ENCODE measurements at places on chromosomes 13 and 19.

GRCh38 chr19:33325920-33326319 is 23.6 kb upstream of the CEBPA start:
- DNase-seq: no peak

DNA sequence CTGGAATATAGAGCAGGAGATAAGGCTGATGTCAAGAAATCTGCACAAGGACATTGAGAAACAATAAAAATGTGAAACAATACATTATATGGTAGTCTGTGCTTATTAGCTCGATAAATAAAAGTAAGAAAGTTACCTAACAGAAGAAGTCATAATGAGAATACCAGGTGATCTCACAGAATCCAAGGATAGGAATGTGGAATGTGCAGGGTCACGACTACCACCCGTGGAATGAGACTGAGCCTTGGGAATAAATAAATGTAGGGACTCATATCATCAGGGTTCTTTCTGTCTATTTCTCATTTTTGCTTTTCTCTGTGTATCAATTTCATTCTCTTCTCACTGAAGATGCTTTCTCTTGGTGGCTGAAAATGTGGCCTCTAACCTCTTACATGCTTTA is 26.0 kb upstream of the KBTBD7 start:
- DNase-seq: no peak

DNA sequence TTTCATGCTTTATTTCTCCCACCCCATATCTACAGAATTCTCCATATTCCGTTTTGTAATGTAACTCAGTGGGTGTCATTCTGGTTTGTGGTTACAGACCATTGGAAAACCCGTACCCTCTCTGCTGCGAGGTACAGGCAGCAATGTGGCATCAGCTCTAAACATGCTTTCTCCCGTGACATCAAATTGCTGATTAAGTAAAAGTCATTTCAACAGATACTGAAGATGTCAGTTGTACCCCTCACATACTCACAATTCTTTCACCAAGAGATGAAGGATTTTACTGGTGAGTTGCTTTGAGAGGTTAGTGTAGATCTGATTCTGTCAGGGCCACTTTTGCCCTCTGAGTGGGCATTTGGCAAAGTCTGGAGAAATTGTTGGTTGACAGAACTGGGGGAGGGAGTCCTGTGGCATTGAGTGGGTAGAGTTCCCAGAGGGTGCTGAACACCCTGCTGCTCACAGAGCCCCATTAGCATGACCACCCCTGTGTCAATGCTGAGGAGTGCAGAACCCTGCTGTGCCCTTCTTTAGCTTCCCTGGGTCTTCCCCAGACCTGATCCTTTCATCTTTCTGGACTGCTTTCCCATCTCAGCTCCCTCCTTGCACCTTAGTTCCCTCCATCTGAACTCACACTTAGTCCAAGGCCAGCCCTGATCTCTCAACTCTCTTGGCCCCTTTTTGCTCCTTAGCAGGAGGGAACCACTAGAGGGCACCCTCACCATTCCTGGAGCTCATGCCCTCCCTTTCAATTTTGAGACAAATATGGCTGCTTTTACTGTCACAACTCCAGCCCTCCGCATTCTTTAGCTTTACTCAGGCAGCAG is 39.9 kb upstream of the CEACAM8 start:
- DNase-seq: peak; percentile 32

DNA sequence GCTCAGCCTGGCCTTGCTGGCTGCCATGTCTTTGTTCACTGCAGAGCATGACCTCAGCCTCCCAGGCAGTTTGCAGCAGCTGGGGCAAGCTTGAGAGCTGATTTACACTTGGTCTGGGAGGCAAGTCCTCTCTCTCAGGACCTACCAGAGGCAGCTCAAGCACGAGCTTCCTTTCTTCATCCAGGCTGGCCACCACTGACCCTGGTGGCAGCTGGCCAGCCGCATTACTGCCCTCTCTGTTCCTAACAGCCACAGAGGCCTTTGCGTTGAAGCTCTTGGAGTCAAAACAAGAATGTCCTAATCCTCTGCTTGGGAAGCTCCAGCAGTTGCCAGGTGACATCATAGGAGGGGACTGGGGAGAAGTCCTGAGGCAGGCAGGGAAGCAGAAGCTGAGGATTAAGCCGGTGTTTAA is 85.7 kb downstream of the NUFIP1 start:
- no peak for DNase-seq

DNA sequence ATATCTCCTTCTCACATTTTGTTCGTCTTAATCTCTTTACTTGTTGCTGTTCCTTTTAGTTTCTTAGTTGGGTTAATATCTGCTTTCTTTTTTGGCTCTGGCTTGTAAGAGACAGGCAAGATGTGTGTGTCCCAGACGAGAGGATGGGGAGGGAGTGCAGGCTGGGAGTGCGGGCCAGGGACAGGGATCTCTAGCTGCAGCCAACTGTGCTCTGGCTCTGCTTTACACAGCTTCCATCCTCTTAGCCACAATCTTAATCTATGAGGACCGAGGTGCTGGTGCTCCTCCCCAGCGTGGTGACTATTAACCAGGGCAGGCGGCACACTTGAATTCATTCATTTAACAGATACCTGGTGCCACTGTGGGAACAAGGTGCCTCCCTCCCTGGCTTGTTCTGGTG is 70.9 kb upstream of the WASF3 start:
- DNase-seq: no peak

DNA sequence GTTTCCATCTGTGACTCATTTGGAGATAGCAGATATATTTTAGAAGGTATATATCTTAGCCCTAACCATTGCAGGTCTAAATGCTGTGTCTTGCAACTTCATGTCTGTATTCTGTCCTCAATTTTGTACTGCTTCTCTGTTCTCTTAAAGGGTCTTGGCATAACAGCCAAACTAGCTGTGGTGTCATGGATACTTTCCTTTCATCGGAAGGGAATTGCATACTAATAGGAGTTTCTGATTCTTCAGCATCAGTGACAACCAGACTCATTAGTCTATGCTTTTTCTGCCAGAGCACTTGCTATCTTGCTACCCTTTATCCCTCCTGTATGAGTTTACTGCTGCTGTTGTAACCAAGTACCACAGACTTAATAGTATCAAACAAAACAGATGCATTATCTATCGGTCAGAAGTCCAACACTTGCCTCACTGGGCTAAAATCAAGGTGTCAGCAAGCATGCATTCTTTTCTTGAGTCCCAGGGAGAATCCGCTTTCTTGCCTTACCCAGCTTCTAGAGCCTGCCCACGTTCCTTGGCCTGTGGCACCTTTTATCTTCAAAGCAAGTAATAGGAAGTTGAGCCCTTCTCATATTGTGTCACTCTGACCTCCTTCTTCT is 253.1 kb downstream of the HS6ST3 start:
- no peak for DNase-seq

GRCh38 chr19:38385804-38386257 is 2.0 kb downstream of the GGN start:
- DNase-seq: no peak

- no peak for DNase-seq
Measured at GRCh38 chr19:12648088-12648487, 18.5 kb downstream of the MAN2B1 start.

- no peak for DNase-seq
Measured at GRCh38 chr13:76971851-76972829, 19.7 kb upstream of the CLN5 start.

GRCh38 chr19:34104096-34104495 is 68.2 kb upstream of the LSM14A start:
- DNase-seq: peak; percentile 21

GRCh38 chr13:75904012-75904411 is 267.9 kb downstream of the LMO7 start:
- DNase-seq: no peak

GRCh38 chr13:35741657-35742056 is 265.2 kb upstream of the MAB21L1 start:
- no peak for DNase-seq

DNA sequence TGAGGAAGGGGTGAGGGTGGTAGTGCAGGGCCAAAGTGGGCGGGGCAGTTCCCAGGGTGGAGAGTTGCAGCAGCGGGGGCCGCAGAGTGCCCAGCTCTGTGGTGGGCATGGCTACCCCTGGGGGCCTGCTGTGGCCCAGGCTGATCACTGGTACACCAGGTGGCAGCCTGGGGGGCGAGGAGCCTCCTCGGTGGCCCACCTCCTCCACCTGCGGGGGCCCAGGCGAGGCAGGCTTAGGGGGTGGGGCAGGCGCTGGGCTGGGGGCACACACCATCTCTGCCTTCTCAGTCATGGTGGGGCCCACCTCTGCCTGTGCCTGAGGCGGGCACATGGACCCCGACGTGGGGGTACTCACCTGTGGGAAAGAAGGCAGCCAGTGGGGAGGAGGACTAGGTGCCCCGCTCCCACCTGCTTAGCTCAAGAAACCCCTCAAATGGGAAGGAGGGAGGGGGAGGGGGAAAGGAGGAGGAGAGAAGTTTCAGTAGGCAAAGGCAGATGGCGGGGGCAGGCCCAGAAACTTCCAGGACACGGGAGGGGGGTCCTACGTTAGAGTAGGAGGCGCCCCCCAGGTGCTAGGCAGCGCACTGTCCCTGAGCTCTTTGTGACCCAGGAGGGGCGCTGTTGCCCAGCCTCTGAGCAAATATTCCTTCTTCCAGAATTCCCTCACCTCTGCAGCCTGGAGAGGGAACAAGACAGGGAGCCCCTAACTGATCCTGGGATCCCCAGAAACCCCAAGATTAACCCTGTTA is 1.6 kb downstream of the LYL1 start:
- DNase-seq: peak; percentile 54

DNA sequence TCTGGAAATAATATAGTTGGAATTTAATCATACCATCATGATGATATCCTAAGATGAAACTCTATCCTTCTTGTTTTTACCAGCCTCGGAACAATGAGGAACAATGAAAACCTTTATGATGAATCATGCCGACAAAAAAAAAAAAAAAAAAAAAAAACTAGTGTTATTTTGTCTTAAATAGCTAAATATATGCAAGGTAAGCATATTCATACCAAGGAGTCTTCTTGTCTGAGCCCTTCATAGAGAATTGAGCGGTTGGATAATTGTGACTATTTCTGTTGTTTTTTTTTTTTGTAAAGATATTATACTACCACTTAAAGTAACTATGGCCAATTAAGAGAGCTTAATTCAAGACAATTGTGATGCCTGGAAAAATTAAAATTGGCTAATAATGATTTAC is 244.0 kb upstream of the PCDH9 start:
- no peak for DNase-seq

- DNase-seq: no peak
Measured at GRCh38 chr19:30606114-30607050, 234.2 kb downstream of the ZNF536 start.

DNA sequence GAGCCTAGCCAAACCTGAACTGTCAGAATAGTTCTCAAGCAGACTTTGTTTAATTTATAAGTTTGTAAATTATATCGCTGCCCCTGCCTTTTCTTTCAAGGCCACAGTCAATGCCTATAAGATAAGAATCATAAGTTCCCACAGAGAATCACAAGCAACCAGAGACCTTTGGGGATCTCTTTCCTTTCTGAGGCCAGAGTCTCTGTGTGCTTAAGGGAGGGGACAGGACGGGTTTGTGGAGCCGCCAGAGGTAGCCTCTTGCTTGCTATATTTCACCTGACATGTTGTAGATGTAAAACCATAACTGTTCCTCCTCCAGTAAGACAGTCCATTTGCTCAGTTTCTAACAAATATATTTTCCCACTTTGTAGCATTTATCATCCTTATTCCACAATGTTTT is 458.8 kb downstream of the RFC3 start:
- DNase-seq: no peak

GRCh38 chr13:36999054-36999714 is at the start of gene ALG5:
Gene ALG5 (minus strand): TSS chr13:36999340. CDS start chr13:36999300, 40 bp downstream.
- peak; percentile 94 for DNase-seq

GRCh38 chr19:49830766-49831165 is 12.7 kb downstream of the MED25 start:
- no peak for DNase-seq

- DNase-seq: no peak
Measured at GRCh38 chr13:44755872-44756271, 179.7 kb upstream of the TSC22D1 start.

DNA sequence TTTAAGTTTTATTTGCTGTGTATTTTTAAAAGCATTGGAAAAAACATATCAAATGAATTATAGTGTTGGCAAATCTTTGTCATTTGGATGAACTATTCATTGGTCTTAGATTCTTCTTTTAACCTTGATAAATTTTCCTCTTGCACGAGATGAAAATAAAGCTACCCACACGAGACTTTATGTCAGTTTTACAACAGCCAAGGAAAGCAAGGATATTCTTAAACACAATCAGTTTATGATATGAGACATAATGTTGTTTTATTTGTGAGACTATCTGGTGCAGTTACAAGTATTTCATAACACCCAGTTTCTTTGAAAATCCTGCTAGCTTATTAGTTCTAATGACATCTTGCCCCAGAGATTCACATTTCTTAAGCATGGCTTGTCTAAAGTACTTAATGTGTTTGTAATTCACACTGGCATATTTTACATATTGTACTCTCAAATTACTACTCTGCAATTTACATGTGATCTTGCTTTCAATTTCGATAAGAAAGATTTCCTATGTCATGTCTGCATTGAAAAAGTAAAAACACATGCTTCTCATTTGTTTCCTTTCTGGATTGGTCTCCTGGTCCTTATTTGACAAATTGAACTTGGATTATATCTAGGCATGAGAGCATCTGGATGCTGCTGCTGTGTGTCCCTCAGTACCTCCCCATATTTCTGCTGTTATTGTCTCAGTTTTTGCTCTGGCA is 955.5 kb upstream of the PCDH9 start:
- DNase-seq: no peak

DNA sequence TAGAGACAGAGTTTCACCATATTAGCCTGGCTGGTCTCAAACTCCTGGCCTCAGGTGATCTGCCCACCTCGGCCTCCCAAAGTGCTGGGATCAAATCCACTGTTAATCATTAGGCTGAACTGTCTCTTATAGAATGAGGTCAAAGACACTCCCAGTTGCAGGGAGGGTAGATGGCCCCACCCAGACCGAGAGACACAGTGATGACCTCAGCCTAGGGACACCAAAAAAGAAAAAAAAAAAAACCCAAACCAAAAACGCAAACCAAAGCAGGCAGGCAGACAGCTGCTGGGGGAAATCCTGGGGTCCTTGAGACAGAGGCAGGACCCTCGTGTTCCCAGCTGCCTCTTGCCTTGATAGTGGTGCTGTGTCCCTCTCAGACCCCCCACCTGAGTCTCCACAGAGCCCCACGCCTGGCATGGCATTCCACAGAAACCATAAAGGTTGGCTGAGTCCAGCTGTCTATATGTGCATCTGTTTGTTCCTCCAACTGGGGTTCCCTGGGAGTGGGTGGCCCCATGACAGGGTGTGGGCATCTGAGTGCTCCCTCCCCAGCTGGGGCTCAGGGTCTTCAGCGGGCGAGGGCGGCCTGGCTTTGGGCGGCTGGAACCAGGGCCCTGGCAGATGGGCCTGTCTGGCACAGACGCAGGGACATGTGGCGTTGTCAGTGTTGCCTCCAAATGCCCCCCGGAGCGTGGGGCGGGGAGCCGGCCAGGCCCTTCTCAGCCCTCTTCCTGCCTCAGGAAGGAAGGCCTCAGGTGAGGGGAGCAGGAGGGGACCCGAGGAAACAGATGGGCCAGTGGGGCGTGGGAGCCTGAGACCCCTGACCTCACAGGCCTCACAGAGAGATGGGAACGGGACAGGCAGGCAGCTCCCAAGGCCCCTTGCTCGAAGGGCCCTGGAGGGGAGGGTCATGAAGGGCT is 5.2 kb downstream of the DAND5 start:
- DNase-seq: no peak

Measured in B cell (primary cell).